ENCODE measurements at places on chromosomes 13 and 19.

DNA sequence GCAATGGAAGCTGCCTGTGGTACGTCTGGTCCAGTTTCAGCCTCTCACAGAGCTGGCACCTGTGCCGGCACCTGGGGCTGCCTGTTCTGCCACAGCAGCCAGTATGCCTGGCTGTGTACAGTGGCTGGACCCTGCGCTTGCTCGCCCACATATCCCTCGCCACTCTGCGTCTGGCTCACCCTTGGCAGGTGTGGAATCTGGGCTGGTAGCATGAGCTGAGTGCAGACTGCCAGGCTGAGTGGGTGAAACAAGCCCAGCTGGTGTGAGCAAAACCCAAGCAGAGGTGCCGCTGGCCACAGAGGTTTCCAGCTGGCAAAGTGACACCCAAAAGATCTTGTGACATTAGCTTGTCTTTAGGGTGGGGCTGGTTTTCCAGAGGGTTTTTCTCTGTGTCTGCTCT lies 80.7 kb downstream of the ING1 start:
- no peak for DNase-seq

GRCh38 chr19:18085702-18086457 lies 854 bp downstream of the IL12RB1 start:
- DNase-seq: no peak

DNA sequence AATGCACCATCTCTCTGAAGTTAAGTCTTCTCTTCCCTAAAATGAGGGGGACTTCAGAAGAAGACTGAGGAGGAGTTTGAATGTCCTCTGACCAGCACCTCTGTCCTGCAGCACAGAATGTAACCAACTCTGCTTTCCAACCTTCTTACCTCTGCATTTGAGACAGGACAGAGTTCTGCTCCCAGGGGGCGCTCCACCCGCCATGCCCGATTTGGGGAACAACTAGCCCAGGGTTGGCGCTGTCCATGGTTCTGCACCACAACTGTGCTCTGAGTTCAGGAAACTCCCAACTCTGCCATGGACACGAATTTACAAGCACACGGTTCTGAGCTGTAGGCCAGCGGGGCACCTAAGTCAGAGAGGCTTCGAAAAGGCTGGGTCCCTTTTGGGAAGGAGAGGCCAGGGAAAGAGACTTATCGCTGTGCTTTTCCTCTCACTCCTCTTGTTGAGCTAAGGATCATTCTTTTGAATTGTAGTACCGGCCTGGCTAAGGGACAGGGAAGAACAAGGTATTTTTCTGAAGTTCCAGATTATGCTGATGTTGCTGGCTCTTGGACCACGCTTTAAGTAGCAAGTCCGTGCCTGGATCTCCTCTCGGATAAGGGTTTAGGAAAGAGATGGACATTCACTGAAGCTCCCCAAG lies 22.2 kb downstream of the SIGLEC5 start:
- DNase-seq: peak; percentile 28

- DNase-seq: no peak
These were observed 9.5 kb downstream of the RINL start for GRCh38 chr19:38868551-38868950.

GRCh38 chr13:98105929-98106336 lies 37.0 kb upstream of the FARP1 start:
- DNase-seq: no peak

DNA sequence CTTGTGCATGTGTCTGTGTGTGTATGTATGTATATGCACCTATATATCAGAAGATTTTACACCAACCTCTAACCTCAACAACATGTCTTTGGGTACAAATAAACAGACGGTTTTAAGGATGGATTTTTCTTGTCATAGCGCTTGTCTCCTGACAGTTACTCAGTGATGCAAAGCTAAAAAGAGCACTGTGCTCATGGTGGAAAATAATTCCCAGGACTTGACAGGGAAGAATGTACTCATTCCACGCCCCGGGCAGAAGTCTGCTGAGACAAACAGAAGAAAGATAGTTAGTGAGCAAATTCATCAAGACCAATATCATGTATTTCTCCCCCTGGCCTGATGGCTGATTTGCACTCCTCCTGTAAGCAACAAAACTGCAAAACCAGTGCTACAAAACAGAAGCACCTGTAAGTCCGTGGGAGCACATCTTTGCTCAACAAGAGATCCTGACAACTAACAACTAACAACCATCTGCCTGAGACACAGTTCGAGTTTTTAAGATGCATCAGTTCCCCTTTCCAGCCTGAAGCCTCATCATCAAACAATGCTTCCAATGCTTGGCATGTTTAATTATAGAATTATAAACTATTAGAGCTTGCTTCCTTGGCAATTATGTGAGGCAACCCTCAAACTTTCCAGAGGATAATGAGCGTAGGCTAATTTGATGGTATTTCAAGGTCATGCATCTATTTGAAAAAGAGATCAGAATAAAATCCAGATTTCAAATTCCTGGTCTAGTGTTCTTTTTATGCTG lies 812.7 kb upstream of the MIR17HG start:
- DNase-seq: no peak

- DNase-seq: no peak
These were observed 4.0 kb upstream of the RFXAP start for GRCh38 chr13:36815062-36815461.

- no peak for DNase-seq
These were observed 78.6 kb downstream of the DCT start for GRCh38 chr13:94400874-94401273.

GRCh38 chr13:26614721-26615120 lies 57.2 kb downstream of the WASF3 start:
- no peak for DNase-seq

GRCh38 chr13:64029343-64030093 lies 2613.9 kb upstream of the PCDH20 start:
- DNase-seq: no peak

- DNase-seq: no peak
These were observed 12.8 kb downstream of the MEDAG start for GRCh38 chr13:30918662-30919405.

- DNase-seq: no peak
These were observed 3.6 kb downstream of the ZNF541 start for GRCh38 chr19:47569331-47569730.

GRCh38 chr19:53388168-53388567 lies 6.8 kb upstream of the ZNF765 start:
- DNase-seq: no peak

DNA sequence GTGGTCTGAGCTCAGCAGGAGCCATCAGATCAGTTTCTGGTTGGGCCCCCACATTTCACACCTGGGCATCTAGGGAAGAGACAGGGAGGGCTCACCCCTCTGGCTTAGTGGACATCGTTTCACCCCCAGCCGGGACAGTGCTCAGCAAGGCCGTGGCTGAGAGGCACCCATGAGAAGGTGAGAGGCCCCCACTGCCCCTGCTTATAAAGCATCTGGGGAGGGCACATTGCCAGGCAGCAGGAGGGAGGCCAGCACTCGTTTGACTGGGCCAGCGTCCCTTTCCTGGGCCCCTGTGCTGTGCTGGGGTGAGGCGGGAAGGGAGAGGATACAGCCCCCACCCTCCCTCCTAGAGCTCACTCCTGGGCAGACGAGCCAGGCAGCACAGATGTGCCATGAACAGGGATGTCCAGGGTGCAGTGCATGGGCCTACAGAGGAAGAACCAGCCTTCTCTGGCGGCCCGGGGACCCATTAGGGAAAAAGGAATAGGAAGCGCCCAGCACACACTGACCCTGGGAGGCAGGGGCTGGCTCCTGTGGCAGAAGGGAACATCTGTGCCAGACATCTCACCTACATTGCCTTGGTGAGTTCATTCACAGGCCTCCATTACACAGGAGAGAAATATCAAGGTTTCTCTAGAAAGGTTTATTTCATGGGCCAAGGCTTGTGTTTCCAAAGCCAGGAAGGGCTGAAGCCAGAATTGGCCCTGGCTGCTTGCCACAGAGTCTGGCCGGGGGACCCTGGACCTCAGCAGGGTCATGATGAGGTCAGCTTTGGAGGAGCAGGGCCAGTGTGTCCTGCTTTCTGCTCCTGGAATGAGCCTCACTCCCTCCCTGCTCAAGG lies 7.7 kb downstream of the AP1M1 start:
- DNase-seq: no peak

GRCh38 chr13:98377635-98378378 lies 199.1 kb downstream of the STK24 start:
- no peak for DNase-seq

DNA sequence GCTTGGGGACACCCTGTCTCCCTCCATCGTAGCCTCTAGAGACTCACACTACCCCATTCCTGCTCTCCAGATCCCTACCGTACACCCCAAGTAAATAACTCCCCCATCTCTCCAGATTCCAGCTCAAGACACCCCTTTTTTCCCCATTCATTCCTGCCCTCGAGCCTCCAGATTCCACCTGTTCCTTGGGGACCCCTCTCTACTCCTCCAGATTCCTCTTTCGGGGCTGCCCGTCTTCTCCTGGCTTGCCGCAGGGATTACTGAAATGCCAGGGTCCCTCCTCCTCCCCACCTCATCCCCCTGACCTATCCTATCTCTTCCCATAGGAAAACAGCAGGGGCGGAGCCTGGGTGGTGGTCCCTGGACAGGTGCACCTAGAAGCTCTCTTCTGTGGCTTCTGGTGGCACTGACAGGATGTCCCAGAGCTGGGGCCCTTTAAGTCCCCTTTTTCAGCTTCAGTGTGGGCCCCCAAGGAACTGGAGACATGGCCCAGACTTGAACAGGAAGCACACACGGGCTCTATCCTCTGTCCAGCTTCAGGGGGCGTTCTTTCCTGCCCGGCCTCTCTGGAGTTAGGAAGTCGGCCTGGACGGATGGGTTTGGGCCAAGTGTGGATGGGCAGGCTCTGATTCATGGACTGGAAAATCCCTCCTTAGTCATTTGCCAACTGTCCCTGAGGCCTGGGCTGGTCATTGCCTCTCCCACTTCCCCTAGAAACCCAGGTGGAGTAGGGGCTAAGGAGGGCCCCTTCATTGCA lies 1.2 kb downstream of the ZSWIM4 start:
- no peak for DNase-seq

DNA sequence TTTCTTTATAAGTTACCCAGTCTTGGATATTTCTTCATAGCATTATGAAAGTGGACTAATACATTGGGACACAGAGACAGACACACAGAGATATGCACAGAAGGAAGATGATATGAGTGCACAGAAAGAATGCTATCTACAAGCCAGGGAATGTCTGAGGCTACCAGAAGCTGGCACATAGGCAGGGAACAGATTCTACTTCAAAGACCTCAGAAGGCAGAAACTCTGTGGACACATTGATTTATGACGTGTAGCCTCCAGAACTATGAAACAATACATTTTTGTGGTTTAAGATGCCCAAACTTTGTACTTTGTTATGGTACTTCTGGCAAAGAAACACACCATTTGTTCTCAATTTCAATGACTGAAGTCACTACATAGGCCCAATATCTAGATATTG lies 556.7 kb downstream of the PCDH9 start:
- no peak for DNase-seq

GRCh38 chr13:20901668-20902437 lies 693 bp downstream of the XPO4 start:
- DNase-seq: peak; percentile 21

Data from activated CD8-positive, alpha-beta memory T cell treated with anti-CD3 and anti-CD28 coated beads for 48 hours (primary cell).